ENCODE measurements at places on chromosomes 6 and 20.

- DNase-seq: no peak
These were observed 50.3 kb downstream of the MYB start for GRCh38 chr6:135231469-135231844.

DNA sequence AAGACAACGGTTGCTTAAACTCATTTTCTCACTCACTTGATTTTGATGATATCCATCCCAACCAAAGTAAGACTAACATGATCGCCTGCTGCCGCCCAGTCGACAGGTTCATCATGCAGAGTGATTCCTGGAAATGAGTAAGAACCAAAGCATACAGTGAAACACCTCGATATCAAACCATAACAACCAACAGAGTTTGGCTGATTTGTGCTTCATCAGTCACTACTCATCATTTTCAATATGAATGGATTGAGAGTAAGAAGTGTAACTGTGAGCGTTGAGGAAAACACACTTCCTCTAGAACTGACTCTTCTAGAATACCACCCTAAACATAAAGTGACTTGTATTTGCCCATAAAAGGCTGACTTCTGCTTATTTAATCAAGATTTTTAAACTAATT lies 29.2 kb upstream of the ALDH8A1 start:
- no peak for DNase-seq

GRCh38 chr20:8855315-8855714 lies 213.6 kb upstream of the PLCB4 start:
- DNase-seq: no peak

DNA sequence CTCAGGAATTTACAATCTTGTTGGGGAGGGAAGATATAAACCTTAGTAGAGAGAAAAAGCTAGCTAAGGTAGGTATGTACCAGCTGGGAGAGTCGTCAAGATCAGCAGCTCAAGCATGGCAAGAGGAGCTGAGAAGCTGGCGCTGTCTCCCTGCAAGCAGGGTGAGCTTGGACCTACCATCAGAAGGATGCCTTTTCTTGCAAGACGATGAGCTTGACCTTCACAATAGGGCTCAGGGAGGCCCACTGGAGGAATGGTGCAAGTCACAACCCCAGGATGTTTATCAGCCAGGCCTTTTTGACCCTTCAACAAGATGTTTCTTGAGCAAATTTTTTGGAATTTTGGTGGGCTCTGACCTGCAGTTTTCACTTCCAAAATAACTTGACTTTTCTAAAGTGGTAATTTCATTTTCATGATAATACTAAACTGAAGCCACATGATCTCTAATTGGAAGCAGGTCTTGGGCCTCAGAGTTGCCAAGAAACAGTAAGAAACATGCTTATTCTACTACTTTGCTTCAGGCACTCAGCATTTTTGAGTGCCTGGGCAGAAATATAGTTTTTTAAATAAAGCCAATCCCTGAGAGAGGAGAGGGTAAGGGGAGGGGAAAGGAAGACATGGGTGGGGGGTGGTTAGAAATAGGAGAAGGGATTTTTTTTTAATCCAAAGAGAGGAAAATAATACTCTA lies 258.1 kb downstream of the CLIC5 start:
- DNase-seq: no peak

DNA sequence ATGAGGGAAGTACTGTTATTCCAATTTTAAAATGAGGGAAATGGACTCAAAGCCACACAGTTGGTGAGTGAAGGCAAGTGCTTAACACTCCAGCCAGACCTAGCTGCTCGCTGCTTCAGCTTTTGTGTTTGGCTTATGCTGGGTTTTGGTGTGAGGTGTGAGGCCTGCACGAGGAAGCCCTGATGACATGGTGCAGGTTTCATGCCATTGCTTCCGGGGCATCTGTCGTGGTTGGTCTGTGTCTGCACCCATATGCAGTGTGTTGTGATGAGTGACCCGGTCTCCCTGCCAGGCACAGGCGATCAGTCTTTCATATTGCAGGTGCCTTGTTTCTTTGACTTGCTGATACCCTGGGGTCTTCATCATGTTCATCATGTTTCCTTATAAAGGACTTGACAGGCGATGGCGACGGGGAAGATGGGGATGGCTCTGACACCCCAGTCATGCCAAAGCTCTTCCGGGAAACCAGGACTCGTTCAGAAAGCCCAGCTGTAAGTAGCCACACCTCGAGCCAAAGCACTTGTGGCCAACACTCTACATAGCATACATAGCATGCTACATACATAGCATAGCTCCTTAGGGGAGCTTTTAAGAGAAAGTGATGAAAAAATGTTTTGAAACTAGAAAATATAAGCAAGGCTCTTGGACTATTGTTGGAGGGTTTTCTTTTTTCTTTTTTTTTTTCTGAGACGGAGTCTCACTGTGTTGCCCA lies 22.3 kb downstream of the DNMT3B start:
- DNase-seq: no peak

DNA sequence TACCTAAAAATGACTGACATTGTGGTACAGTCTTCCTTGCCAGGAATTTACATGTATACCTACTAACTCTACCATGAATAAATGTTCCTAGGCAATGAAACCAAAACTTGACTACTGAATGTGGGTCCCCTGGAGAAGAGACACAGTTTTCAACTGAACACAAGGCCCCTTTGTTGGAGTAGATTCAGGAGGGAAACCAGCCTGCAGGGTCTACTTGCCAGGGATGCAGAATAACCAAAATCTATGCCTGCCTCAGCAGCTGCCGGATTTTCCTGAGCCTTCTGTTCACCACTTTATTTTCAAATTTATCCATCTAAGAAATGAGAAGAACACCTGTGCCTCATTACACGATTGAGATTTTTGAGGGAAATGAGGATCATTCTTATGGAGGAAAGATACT lies 211.9 kb downstream of the GRM1 start:
- DNase-seq: no peak

DNA sequence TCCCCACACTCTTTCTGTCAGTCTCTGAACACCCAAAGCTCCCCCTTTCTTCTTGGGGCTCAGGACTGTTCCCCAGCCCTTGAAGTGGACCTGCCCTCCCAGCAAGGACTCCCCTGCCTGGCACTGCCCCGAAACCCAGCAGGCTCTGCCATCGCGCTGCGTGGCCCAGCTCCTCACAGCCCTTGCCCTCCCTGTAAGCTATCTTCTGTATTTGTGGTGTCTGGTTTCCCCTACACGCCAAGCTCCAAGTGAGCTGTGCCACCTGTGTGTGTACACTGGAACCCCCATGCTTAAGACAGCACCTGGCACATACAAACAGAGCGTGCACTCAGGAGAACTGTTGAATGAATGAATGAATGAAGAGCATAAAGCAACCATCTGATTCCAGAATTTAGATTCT lies 57.7 kb downstream of the TMEM242 start:
- DNase-seq: no peak

Data from stimulated activated CD8-positive, alpha-beta memory T cell treated with anti-CD3 and anti-CD28 coated beads, Interleukin-7, amount 100 ng/mL, for 24 hours (primary cell).